Activated B cell treated with CpG ODN at 0.5 μM for 24 hours (primary cell): ENCODE measurements at places on chromosomes 1 and 21. TPM values are rescaled to one million over a fixed set of nuclear protein-coding genes. Genes with fewer than 3 reads are reported as not detected.

GRCh38 chr1:61353797-61354406 is 271.5 kb downstream of the NFIA start:
- no peak for DNase-seq

Gene FHAD1
- not detected in 2 replicates for total RNA-seq

GRCh38 chr1:165467706-165468105 is 22.8 kb upstream of the RXRG start:
- DNase-seq: no peak

- DNase-seq: no peak
Measured at GRCh38 chr1:224582041-224582440, 34.1 kb upstream of the CNIH3 start.

DNA sequence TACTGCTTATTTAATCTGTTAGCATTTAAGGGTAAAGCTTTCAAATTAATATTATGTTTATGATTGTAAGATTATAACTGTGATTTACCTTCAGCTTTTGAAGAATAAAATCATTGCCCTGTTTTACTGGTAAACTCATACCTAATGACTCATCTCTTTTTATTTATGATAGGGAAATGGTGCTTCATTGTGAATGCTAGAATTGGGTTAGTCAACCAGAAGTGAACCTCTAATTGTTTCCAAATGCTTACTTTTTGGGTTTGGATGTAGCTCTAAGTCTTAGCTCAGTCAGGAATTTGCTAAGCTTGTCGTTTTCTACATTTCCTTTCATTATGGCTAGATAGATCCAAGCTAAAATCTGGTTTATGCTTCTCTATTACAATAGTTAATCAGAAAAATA is 59.4 kb downstream of the SLC30A7 start:
- no peak for DNase-seq

DNA sequence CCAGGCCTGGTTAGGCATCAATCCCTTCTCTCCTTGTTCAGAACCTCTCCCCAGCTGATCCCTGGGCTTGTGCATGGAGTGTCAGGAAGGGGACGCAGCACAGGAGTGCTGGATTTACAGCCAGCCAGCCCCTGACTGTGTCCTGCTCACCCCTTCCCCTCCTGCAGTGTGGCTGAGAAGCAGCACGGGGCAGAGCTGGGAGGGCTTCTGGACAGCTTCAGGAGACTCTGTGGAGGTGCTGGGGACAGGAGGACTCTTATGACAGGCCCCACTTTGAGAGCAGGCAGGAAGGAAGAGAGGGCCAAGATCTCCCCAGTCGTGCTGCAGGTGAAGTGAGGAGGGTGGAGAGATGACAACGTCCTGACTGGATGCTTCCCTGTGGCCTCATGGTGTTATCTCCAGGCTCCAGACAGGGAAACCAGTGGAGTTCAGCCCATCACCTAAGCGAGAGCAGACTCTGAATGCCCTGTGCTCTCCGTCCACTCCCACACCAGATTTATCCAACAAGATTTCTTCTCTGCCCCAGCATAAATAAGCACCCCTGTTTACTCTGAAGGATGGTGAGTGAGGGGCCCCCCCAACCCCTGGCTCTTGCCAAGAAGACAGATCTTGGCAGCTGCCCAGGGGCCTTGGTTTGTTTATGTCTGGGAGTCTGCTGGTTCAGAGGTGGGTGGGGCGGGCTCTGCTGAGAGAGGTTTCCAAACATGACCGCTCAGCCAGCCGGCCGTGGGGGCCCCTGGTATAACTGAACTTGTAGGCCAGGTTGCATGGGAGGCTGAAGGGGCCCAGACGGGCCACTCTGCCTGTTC is 21.3 kb downstream of the TMCC2 start:
- no peak for DNase-seq

DNA sequence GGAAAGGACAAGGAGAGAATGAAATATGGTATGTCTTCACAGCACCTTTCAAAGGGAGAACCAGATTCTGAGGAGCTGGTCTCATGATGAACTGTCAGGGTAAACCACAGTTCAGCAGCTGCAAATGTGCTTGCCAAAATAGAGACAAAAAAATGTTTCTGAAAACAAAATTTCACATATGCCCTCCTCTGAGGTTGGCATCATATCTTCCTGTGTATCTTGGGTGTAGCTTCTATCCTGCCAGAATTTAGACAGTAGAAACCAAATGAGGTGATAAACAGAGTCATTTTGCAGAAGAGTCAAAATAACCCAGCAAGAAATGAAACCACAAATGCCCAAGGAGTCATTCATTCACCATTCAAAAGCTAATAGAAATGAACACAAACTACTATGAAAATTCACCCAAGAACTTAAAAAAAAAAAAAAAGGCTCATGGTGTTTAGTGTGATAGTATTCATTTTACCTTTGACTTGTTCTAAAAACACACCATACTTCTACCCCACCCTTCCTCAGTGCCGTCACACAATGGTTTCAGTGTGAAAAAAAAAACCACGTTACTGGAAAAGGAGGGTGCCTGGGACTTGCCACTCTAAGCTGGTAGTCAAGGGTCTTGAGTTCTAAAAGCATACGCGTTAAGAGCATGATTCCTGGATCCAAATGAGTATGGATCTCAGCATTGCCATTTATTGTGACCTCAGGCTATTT is 18.5 kb downstream of the SELL start:
- no peak for DNase-seq

Gene MSH4
- total RNA-seq: 1.2 and 1.4 TPM in 2 replicates

DNA sequence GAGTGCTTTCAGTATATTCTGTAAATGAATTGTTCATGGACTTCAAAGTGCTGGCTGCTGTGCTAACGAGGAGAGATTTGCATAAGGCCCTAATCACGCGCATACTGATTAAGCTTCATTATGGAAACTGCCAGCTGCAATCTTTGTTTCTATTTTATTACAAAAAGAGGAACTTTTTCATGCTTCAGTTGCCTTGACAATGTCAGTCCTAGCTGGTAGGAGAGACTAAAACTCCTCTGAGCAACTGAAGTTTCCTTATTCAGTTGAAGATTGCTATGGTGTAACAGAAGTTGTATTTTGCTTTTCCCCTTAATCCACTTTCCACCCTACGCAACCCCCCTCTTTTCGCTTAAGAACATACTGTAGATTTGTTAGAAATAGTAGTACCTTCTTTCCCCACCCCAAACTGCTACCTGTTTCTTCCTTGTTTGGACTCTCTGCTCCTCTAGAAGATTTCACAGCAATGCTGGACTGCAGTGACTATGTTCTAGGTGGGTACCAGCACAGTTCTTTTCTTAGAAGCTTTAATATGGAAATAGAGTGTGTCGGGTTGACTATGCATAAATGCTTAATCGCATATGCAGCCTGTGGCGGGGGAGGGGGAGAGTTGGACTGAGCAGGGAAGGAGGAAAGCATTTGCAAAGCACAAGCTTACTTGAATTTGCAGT is 108.3 kb downstream of the POU2F1 start:
- DNase-seq: peak; percentile 33

DNA sequence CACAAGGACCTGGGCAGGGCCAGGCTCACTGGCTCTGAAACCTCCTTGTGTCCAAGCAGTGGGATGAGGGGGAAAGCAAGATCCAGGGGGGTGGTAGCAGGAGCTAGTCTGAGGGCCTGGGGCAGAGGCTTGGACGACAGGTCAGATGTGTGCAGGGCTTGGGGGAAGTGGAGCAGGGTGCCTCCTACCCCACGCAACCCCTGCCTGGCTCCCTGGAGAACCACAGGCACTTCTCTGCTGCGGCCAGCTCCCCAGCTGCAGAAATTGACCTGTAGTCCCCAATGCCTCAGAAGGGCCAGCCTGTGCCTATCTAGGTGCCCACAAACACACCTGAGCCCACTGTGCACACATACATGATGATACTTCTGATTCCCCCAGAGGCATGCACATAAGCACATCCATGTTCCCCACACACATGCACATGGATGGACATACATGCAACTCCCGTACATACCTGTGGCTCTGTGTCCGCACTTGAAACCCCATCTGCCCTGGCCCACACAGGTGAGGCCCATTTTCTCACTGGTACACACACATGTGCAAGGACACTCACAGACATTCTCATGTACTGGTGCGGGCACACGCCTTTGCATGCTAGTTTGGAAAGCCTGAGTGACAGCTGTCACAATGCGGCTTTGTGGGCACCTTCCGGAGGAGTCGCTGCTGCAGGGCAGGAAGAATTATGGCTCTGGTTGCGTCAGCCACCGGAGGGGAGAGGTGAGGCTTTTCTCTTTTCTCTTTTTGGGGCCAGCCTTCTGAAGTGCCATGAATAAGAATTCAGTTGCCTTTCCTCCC is 247.2 kb upstream of the CSF3R start:
- DNase-seq: no peak

GRCh38 chr1:14010476-14010875 is 310.5 kb downstream of the PRDM2 start:
- no peak for DNase-seq

DNA sequence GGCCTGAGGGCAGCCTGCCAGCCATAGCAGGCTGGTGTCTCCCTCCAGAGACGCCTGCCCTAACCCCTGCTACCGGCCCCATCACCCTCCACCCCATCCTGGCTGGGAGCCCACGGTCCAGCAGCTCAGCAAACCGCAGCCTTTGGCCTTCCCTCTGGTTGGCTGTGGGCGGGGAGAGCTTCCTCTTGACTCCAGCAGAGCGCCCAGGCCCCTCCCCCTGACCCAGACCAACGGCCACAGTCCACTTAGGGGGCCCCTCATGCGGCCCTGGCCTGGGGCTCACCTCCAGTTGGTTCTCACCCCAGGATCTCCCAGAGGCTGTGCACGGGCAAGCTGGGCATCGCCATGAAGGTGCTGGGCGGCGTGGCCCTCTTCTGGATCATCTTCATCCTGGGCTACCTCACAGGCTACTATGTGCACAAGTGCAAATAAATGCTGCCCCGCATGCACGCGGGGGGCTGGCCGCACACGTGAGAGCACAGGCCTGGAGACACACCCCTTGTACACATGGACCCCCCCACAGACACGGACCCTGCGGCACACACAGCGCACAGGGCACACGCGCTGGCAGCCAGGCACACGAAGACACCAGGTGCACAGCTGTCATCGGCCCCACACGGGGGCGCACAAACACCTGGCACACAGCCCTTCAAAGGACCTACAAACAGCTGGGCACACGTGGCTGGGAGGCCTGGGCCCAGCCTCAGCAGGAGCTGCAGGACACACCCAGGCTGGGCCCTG is 3.1 kb downstream of the SMIM1 start:
- no peak for DNase-seq

DNA sequence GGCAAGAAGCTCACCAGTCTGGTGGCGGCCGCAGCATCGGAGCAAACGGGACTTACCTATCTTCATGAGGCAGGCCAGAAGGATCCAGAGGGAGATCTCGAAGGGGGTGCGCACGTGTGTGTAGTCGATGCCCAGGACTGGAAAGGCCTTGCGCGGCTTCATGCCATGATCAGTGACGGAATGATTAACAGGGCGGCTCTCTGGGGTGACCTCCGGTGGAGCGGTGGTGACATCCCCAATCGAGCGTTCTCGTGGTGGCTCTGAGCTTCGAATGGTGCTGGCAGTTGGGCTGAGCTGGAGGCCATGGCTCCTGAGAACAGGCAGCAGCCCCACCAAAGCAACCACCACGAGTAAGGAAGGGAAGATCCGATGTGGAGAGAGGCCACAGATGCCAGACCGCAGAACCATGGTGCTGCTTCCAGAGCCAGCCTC is 982 bp downstream of the SLC9A1 start:
- no peak for DNase-seq

Gene TTLL7
- 0.12 TPM in 1 of 2 replicates, not detected in the other for total RNA-seq

Gene PPP1R15B
- total RNA-seq: 60.4 and 70.6 TPM in 2 replicates

Gene AK4
- 1.6 and 1.8 TPM in 2 replicates for total RNA-seq

- DNase-seq: no peak
Measured at GRCh38 chr1:196531737-196532524, 76.3 kb downstream of the KCNT2 start.

Gene C1orf185
- total RNA-seq: not detected in 2 replicates

DNA sequence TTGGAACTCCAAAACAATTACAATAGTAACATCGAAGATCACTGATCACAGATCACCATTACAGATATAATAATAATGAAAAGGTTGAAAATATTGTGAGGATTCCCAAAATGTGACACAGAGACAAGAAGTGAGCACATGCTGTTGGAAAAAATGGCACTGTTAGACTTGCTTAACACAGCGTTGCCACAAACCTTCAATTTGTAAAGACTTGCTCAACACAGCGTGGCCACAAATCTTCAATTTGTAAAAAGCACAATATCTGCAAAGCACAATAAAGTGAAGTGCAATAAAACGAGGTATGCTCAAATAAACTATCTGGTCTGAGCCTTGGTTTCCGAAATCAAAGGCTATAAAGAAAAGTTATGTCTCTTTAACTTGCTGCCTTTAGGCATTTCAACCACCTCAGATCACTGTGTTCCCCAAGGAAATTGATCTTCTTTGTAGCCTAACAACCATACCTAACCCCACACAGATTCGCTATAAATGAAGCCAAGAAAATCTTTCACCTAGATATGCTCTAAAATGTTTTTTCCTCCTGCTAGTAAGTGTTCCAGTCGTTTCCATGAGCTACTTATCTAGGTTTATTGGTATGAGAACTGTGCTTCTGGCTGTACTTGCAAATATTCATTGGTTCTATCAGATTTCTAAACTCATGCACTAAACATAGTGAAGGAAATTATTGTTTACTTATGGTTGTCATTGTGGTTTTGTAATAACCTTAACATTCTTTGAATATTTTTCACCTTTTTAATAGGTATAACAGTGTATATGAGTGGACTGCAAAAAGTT is 13.1 kb upstream of the LPGAT1 start:
- no peak for DNase-seq

Gene VAV3
- 28.7 and 29.1 TPM in 2 replicates for total RNA-seq

DNA sequence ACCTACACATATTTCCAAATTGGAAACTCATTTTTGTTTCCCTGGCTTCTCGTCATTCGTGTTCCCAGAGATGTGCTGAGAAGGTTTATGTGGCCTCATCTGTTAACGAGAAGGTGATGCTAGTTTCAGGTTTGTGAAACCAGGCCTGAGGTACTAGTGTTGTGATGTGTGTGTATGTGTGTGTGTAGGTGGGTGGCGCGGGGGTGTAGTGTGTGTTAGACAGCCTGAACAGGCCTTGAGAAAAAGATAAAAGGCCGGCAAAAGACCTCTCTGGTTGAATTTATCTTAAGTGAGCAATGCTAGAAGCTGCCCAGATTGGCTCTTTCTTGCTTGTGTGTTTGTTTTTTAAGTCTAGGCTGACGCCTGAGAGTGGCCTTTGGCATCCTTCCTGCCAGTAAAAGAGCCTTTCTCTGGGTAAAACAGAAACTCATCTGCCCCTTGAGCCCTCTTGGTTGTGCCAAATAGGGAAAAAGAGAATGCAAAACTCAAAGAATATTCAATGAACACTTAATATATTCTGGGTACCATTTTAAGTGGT is 65.8 kb upstream of the HSD17B7 start:
- DNase-seq: no peak

DNA sequence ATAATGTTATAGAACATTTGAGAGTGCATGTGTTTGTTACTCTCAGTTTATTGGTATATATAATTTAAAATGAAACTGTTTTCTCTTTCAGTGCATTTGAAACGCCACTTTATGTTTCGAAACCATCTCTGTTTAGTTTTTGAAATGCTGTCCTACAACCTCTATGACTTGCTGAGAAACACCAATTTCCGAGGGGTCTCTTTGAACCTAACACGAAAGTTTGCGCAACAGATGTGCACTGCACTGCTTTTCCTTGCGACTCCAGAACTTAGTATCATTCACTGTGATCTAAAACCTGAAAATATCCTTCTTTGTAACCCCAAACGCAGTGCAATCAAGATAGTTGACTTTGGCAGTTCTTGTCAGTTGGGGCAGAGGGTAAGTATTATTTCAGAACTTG is 123.5 kb downstream of the DYRK1A start:
- DNase-seq: no peak

- no peak for DNase-seq
Measured at GRCh38 chr1:189357317-189357716, 1120.3 kb downstream of the BRINP3 start.

GRCh38 chr1:173507205-173507846 is 30.2 kb downstream of the PRDX6 start:
- DNase-seq: no peak

Gene FCRL1
- total RNA-seq: 111 and 138 TPM in 2 replicates

GRCh38 chr1:228984646-228985631 is 249.7 kb downstream of the RHOU start:
- no peak for DNase-seq
